SW480 (cell line): ENCODE measurements at places on chromosomes 16 and 17.

GRCh38 chr17:72332367-72332766 is 211.5 kb downstream of the SOX9 start:
- no peak for DNase-seq

DNA sequence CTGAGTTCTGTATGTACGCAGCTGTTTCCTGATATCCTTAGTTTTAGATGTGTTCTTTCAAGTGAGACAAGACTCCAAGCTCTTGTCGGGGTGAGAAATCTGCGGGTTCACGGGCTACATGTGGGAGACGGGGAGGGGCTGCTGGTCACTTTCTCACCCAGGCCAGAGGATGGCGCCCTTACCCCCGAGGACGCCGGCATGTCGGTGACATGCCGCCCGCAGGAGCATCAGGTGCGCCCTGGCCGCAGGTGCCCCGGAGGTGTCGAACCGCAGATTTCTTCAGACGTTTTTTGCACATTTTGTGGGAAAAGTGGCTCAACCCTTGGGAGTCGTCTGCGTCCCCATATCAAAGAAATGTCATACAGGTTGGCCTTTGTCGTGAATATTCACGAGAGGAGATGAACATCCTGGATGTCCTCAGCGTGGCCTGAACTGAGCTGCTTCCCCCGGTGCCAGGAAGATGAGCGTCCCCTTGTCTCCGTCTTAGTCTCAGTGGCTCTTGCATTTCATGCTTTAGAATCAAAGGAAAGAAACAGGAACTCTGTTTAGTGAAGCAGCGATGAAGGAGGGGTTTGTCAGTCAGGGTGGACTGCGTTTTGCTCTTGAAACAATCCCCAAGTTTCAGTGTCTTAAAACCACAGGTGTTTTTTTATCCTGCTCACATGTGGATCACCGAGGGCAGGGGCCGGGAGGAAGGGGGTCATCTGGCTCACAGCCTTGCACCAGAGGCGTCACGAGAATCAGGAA is 75.4 kb upstream of the ZNF750 start:
- DNase-seq: no peak

GRCh38 chr17:9855036-9855435 is 29.3 kb downstream of the GLP2R start:
- DNase-seq: no peak

DNA sequence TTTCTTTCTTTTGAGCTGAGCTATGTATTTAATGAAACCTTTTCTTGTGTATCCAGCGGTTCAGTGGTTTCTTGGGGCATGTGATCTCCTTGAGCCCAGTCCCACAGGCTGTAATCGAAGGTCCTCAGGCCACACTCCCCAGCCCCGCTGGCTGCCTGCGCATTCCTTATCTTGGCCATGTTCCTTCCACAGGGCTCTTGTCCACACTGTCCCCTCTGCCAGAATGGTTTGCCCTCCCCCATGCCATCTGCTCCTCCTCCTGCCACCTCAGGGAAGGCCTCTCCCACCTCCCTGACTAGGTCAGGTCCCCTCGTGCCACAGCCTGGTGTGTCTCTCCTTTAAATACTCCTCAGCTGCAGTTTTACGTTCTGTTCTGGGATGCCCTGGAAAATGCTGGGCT is 12.1 kb upstream of the NLRC5 start:
- DNase-seq: no peak

DNA sequence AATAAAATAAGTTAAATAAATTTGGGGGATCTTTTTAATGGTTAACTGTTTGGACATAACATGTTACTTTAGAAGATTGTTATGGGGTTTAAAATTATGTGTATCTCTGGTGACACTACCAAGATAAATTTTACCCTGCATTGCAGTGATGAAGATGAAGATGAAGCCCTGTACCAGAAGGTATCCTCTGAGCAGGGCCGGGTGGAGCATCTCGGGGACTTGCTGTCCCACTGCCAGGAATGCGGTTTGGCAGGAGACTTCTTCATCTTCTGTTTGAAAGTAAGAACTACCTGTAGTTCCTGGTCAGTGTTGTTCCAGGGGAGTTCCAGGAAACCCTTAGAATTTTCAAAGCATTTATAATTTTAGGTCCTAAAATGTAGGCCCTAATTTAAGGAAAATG is 64.0 kb downstream of the TANGO6 start:
- DNase-seq: no peak
